ENCODE measurements at places on chromosomes 7 and 10. TPM values are rescaled to one million over a fixed set of nuclear protein-coding genes. Genes with fewer than 3 reads are reported as not detected.

The NPY4R2 gene
- total RNA-seq = not detected

The LIPK gene
- not detected for total RNA-seq

The FAM13C gene
- total RNA-seq = 30.0 TPM

The PALS2 gene
- total RNA-seq = 29.3 TPM

The SNCG gene
- total RNA-seq = 138 TPM

The NOLC1 gene
- 58.2 TPM for total RNA-seq

The MYO3A gene
- 0.39 TPM for total RNA-seq

The PGAM2 gene
- total RNA-seq = 0.98 TPM

The HMX3 gene
- not detected for total RNA-seq

Measured in tibial nerve (tissue), 4 donors.